ENCODE measurements at places on chromosomes 7 and 10.
A peak's percentile ranks its signal among the peaks of the same experiment; 100 is the strongest.

- no peak for DNase-seq
These were observed 784.3 kb downstream of the DNAJB9 start for GRCh38 chr7:109354000-109354399.

- peak; percentile 19 for DNase-seq
These were observed 384.4 kb downstream of the PARD3 start for GRCh38 chr10:34430685-34431084.

DNA sequence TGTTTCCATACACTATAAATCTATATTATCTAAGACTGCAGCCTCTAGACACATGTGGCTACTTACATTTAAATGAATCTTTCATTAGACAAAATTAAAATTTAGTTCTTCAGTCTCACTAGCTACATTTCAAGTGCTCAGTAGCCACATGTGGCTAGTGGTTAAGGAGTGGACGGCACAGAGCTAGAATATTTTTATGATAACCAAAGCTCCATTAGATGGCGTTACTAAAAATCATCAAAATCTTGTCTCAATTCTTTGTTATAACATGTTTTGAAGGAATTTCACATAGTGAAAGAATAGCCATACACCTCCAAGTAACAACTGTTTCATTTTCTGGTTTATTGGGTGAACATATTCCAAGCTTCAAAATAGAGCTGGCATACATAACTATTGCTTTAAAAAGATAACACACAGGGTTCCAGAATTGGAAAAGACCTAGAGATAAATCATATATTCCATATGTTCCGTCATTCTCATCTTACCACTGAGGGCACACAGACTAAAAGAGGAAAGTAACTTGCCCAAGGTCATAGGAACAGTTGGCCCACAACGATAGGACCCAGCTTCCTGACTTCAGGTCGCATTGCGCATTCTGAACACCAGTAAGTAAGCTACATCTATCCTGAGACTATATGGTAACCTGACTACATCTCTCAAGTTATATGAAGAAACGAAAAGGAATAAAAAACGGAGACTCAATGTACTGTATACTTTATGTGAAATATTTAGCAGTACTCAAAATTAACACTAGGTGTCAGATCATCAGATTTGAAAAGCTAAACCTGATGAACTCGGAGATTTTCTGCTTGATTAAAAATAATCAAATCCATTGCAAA, 66.6 kb downstream of the CAV1 start:
- no peak for DNase-seq

- no peak for DNase-seq
These were observed 92.6 kb downstream of the CYTH3 start for GRCh38 chr7:6179620-6180343.

GRCh38 chr10:97117372-97117771, 68.4 kb downstream of the SLIT1 start:
- DNase-seq = no peak

GRCh38 chr7:41816111-41816510, 113.2 kb upstream of the INHBA start:
- no peak for DNase-seq

DNA sequence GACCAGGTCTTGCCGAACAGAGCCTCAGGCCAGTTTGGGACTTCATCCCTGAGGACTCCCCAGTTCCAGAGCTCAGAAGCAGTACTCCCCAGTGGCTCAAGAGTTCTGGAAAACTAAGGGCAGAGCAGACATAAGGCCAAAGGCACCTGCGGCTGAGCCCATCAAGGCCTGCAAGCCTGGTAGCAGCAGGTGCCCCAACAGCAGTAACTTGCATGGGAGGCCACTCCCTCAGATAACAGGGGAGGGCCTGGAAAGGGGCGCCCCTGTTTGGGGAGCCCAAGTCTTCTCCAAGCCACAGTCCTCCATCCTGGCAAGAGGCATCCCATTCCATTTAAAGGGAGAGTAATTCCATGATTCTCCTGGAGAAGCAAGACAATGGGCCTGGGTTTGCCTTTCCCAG, 13.0 kb downstream of the POLL start:
- DNase-seq = no peak

DNA sequence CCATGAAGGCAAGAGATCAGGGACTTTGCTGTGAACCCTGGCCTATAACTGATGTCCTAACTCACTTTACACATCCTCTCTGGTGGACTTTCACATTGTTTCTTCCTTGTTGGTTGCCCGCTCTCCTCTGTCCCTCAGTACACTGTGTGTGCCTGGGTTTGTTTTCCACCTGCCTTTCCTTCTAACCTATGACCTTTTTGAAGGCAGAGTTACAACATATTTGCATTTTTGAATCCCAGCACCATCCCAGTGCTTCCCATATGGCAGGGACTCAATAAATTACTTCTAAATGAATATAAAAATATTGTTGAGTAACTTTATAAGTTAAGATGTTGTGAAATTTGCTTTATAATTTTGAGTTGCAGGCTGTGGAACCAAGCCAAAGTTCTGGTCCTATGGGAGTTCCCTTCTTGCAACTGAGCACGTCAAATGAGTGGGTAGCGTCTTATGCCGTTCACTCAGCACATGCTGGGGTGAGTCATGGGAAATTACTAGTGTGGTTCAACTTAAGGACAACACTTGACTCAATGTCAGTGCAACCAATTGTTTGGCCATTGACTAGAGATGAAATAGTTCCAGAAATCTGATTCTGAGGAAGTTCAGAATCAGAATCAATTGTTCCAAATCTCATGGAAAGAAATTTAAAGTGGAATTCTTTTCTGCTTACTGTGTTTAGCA, 250.9 kb downstream of the TWIST1 start:
- DNase-seq = peak; percentile 100

DNA sequence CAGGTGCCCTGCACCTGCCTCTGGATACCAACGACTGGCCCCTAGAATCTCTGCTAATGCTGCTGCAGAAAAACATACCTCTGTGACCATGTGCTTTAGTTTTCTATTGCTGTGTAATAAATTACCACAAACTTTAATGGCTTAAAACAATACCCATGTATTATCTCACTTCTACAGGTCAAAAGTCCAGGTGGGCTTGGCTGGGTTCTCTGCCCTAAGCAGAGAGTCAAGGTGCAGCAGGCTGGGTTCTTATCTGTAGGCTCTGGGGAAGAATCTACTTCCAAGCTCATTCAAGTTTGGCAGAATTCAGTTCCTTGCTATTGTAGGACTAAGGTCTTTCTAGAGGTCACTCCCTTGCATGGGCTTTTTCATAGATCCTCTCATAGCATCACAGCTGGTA, 52.3 kb downstream of the CCDC71L start:
- DNase-seq = no peak

DNA sequence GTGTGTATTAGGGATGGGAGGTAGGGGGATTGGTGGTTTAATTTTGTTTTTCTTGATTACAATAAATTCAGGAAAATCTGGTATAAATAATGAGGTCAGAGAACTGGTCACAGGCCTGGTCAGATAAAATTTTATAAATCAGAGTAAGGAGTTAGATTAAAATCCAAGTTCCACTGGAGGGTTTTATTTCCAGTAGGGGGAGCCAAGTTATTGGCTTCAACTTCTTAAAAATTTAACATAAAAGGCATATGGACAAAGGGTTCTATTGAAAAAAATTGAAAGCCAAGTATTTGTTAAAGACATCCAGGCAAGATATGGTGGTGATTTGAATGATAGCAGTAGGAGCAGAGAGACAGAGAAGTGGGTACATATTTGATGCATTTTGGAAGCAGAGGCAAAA, 763.3 kb downstream of the SORCS1 start:
- peak; percentile 71 for DNase-seq

DNA sequence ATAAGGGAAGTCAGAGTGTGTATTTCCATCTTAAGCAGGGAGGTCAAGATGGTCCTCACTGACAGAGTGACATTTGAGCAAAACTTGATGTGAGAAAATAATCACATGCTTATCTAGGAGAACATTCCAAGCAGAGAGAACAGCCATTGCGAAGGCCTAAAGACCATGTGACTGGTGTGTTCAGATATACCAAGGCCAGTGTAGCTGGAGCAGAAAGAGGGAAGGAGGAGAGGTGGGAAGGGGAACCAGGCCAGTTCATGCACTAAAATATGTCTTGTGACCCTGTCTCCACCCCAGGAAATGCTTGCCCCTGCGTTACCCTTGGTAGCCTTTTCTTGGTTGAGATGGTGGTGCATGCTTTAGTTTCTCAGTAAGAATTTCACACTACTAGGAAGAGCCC, 77.4 kb downstream of the CACNB2 start:
- DNase-seq = no peak

DNA sequence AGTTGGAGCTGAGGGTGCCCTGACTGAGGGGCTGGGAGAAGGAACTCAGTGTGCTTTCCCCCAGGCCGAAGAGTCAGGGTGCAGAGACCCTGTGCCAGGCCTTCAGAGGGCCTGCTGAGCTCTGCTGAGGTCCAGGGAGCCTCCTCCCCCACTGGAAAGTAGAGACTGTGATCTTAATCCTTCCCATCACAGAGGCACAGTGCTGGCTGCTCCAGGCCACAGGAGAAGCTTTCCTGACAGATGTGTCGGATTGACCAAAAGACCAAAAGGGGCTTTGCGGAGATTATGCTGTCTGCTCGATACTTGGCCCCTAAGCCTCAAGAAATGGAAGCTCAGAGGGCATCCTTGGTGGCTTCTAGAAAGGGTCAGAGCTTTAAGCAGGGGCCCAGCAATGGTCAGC, 32.9 kb upstream of the BTRC start:
- DNase-seq = no peak

GRCh38 chr7:106339513-106340246, 54.9 kb upstream of the NAMPT start:
- no peak for DNase-seq

GRCh38 chr7:4683884-4684565, 1.9 kb downstream of the FOXK1 start:
- DNase-seq = peak; percentile 71

DNA sequence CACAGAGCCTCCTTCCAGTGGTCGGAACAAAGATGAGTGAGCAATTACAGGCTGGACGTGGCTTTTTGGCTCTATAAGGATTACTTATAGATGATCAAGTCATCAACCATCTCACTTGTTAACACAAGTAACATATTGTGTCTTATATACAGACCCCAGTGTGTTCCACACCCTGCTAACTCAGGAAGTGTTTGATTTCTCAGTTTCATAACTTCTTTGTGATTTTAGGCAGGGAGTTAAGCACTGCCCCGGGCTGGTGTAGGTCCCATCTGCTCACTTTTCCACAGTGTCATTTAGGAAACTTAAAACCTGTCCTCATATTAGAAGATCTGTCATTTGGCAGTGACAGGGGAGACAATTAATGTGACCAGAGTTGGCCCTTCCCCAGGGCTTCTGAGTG, 6.2 kb downstream of the FOXI2 start:
- no peak for DNase-seq

DNA sequence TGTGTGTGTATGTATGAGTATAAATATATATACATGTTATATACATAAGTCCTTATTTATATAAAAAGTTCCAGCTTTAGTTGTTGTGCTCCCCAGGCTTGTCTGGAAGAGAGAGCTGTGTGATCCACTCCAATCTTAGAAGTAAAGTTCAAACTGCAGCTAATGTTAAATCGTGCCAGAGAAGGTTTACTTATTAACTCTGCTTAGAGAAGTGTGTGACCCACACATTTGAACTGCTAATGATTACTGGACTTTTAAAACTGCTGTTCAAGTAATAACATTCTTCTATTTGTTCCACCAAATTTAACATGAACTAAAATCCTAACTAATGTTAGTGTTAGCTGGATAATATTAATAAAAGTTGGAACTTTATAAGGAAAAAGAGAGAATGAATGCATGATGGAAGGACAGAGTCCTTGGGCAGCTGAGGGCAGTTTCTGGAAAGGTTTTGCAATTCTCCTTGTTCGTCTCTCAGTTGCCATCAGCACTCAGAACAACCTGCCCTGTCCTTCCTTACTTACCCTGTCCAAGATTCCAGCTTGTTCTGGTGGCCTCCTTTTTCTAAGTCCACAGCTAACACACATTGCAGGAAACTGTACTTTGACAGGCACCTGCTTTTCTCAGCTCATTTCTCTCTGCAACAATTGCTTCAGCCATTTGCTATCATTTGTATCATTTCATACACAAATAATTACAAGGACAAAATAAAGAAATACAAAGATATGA, 162.6 kb downstream of the FAM107B start:
- DNase-seq = no peak

DNA sequence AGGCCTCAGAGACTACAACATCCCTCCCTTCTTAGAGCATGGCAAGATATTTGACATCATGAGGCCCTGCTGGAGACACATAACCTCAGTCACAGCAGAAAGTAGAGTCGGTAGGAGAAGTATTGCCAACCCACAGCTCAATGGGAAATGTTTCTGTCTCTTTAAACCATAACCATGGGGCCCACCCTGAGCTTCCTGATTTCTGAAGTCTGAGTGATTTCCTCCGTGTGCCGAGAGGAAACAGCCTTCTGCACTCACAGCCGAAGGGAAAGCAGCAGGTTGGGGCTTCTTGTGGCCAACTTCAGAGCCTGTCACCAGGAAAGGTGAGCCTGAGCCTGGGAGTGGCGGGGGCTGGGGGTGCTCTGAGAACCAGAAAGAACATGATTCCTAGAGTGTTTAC, at the start of gene GIMAP1:
Gene GIMAP1 (plus strand): TSS at position 246 of the 400 bp plus-strand sequence. CDS start 2,435 bp downstream, outside the sequence.
- no peak for DNase-seq

GRCh38 chr10:11728353-11728752, 13.8 kb upstream of the ECHDC3 start:
- no peak for DNase-seq

- no peak for DNase-seq
These were observed 85.8 kb downstream of the LHFPL3 start for GRCh38 chr7:104414216-104414615.

DNA sequence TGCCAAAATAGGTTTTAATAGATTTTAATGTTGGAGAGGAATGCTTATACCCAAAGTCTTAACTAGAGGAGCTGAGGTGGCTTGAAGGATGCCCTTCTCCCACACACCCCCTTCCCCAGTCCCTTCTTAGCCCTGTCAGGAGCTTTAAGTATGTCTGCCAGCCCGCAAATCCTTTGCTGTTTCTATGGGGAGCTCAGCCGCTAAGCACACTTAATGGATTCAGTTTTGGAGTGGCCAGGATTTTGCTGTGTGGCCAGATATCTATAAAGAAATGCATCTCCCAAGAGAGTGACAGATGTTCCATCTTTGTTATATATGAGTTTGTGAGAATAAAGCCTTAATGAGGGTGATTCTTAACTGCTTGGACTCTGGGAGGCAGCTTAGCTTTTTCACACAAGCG, 152.9 kb upstream of the ZNF32 start:
- no peak for DNase-seq

GRCh38 chr7:135160098-135160857, 10.2 kb downstream of the CYREN start:
- DNase-seq = peak; percentile 55

DNA sequence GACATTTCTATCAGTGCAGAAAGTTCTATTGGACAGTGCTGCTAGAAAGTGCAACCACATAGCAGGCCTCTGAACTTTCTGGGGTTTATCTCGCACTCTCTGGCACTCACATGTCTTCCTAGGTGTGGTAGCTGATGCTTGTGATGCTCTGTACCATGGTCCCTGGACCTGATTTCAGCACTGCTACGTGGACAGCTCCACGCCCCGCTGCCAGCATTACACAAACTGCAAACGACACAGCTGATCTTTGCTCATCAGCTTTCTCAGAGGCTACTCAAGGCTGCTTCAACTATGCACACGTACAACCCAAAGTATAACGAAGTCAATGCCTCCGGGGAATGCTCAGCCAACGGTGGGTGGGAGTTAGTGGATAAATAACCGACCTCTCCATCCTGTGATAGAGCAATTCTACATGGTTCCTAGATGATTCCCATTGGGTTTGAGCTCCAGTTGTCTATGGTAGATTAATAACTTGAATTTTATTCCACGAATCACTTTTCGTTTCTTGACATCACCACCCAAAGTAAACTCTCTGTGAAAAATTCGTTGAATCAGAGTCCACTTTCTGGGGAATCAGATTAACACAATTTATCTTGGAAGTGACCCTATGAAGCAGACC, 302.5 kb downstream of the ACTR3B start:
- DNase-seq = no peak

- no peak for DNase-seq
These were observed 65.7 kb upstream of the FAM204A start for GRCh38 chr10:118407777-118408176.
